ENCODE measurements at places on chromosomes 2 and 18.

GRCh38 chr2:16661936-16662839 lies 3.4 kb downstream of the CYRIA start:
- no peak for DNase-seq

GRCh38 chr2:135457279-135457678 lies 73.7 kb downstream of the ZRANB3 start:
- DNase-seq = no peak

GRCh38 chr2:123364243-123364896 lies 660.7 kb upstream of the CNTNAP5 start:
- DNase-seq = no peak

DNA sequence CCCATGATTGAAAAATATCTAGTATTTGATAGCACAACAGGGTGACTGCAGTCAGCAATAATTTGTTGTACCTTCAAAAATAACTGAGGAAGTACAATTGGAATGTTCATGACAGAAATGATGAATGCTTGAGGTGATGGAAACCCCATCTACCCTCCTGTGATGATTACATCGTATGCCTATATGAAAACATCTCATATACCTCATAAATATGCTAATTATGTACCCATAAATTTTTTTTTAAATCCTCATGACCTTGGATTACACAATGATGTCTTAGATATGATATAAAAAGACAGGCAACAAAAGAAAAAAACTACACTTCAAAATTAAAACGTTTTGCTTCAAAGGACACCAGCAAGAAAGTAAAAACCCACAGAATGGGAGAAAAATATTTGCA lies 1.4 kb upstream of the POLR1B start:
- no peak for DNase-seq

GRCh38 chr2:64383016-64383591 lies 70.9 kb upstream of the LGALSL start:
- no peak for DNase-seq

- DNase-seq = no peak
Measured at GRCh38 chr2:51256736-51257135, 224.8 kb upstream of the NRXN1 start.

DNA sequence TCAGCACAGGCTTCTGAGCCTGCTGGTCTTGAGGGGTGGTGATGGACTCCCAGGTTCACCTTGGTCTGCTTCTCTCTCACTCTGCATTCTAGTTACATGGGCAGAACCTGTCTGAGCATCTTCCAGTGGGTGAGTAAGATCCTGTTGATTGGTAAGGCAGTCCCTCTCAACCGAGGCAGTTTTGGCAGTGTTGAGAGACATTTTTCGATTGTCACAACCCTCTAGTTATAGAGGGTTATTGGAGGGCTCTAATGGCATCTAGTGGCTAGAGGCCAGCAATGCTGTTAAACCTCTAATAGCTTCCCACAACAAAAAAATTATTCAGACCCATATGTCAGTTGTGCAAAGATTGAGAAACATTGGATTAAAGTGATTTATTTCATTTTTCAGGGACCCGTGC lies 9.3 kb upstream of the MGAT5 start:
- peak; percentile 30 for DNase-seq

DNA sequence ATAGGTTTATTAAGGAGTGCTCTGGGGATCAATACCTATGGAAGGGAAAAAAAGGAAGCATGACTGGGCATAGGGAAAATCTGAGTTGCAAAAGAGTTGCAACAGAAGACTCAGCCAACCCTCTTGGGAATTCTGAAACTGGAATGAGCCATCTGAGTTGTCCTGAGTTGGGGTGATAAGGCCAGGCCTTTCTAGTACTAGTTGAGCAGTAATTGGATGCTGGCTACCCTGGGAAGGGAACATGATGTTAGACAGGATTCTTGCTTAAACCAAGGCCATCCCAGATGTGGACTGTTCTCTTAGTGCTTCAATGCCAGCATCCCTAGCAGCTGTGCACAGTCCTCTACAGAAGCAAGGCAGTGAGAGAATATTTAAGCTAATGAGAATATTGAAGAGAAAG lies 348.8 kb upstream of the GULP1 start:
- no peak for DNase-seq

GRCh38 chr2:77325395-77325794 lies 196.8 kb downstream of the LRRTM4 start:
- no peak for DNase-seq

GRCh38 chr2:239910851-239911640 lies 114.1 kb downstream of the NDUFA10 start:
- DNase-seq = no peak

DNA sequence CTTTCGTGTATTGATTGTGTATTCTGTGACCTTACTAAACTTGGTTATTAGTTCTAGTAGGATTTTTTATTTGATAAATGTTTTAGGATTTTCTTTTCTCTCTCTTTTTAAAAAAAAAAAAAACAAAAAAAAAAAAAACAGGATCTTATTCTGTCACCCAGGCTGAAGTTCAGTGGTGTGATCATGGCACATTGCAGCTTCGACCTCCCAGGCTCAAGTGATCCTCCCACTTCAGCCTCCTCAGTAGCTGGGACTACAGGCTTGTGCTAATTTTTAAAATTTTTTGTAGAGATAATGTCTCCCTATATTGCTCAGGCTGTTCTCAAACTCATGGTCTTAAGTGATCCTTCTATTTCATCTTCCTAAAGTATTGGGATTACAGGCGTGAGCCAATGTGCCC lies 19.0 kb downstream of the TTLL4 start:
- DNase-seq = no peak

DNA sequence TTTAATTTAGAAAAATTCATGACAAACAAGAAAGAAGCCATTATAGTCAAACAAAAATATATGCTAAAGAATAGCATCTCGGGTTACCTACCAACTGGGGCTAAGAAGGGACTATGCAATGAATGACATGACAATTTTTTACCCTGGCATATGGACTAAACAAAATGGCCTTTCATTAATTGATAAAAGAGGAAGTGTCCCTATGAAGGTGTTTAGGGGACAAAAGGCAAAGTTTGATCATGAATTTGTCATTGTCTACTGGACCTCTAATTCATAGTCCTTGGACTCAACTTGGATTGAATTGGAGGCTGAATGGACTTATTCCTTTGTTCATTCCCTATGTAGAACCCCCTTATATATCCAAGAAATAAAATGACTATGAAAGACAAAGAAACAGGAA lies 12.7 kb downstream of the MAIP1 start:
- DNase-seq = no peak

DNA sequence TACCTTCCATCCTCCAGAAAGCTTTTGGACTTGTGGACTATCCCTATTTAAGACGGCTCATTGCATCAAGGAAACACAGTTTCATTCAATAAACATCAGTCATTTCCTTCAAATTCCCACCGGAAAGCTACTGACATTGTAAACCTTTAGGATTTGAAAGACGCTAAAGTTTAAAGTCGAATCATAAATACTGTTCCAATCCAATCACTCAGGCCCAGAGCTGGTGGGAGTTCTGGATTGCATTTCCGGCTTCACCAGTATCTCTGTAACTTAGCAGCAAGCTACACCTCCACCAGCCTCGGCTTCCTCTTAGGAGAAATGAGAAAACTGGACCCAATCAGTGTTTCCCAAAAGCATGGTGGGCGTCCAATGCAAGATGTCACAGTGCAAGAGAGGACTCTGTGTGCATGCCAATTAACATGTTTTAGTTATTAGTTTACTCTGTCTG lies 1.6 kb downstream of the WDFY1 start:
- no peak for DNase-seq

DNA sequence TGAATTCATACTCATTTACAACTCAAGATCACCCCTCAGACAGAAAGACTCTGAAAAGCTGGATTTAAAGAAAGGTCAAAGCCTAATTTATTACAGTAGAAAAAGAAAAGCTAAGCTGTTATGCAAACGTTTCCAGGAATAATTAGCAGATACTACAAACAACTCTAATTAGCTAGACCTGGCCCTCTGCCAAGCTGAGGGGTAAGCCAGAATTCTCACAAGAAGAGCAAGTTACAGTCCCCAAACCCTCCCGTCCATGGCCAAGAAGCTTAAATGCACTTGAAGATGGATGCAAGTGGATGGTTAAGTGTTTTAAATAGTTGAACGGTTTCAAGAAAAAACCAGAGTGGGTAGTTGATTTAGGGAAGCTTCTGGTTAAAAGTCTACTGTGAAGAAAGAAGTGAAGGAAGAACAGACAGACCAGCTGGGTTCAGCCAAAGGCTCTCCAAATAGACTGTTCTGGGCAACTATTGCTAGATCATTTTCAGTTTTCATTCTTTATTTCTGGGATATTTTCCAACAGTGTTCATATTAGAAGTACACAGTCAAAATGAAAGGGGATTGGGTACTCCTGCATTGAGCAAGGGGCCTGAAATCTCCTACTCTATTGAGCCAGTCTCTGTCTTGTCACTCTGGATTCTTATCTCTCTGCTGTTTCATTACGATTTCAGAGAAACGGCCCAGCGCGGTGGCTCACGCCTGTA lies 4.8 kb downstream of the LMAN2L start:
- no peak for DNase-seq

DNA sequence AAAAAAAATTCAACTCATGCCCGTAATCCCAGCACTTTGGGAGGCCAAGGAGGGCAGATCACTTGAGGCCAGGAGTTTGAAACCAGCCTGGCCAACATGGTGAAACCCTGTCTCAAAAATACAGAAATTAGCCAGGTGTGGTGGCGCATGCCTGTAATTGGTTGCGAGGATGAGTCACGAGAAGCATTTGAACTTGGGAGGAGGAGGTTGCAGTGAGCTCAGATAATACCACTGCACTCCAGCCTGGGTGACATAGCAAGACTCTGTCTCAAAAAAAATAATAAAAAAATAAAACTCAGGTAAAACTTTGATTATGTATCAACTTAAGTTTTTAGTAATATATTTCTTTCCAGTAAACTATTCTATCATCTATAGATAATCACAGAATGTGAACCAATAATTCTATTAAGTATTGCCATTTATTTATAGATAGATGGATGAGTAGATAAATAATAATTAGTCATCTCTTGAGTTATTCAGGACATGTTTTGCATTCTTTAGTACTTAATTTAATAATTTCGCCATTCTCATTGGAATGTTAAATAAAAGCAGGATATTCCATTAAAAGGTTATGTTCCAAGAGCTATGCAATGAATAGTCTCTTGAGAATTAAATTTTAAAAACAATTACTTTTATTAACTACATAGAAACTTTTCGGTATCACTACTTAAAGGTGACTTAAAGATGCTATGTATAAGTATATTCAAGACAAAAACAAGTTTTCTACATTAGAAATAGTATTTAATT lies 48.7 kb downstream of the WDPCP start:
- DNase-seq = no peak

DNA sequence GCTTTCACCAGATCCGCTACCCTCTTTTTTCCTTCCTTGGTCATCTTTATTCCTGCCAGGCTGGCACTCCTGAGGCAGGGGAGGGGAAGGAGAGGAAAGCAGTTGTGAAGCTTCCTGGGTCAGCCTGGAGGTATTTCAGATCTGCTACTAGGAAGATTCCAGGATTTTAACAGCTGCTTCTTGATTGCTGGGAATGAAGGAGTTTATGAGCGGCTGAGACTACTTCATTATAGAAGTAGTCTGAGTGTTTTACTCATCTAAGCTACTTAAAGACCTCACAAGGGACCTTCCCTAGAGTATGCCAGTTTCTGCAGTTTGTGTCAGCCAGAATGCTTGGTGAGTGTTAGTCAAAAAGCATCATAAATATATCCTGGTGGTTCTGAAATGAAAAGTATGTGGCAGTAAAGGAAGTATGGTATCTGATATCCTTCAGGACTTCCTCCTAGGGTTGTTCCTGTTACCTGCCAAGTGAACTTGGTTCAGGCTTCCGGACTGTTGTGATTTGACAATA lies 1.9 kb downstream of the TANC1 start:
- DNase-seq = no peak

DNA sequence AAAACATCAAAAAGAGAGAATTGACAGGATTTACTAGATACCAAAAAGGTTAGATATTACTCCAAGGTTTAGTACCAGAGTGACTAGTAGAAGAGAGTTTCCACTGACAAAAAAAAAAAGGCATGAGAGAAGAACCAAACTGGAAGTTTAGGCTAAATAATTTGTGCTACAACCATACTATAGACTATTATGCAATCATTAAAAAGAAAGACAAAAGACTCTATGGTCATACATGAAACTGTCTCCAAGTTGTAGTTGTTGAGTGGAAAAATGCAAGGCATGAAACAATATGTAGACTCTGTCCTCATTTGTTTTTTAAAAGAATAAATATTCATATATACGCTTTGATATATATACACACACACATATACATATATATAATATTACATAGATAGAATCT lies 1.7 kb upstream of the EXOC6B start:
- DNase-seq = no peak

GRCh38 chr2:162821176-162821575 lies 17.4 kb downstream of the KCNH7 start:
- DNase-seq = no peak

- DNase-seq = no peak
Measured at GRCh38 chr2:44191739-44192138, 23.1 kb downstream of the PPM1B start.

GRCh38 chr2:235068701-235069100 lies 116.9 kb downstream of the SH3BP4 start:
- DNase-seq = no peak

GRCh38 chr18:53819174-53819573 lies 405.3 kb downstream of the MBD2 start:
- no peak for DNase-seq

GRCh38 chr2:121338281-121338680 lies 53.3 kb upstream of the TFCP2L1 start:
- no peak for DNase-seq

GRCh38 chr18:75638776-75639471 lies 211.4 kb upstream of the SMIM21 start:
- no peak for DNase-seq

DNA sequence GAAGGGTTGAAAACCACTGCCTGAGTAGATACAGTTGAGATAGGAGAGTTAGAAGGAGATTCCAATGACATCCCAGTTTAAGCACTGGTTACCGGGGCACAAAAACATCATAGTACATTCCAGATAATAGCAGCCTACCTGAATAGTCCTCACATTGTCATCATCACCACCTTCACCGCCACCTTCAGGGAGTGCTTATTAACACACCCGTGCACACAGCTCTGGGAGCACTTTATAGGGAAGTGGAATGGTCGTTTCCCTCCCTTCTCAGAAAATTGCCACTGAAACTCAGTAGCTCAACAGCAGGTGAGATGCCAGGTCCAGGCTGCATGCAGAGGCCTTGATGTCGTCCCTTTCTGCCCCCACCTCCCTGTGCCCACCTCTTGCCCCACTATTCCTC lies 8.2 kb downstream of the SERPINB7 start:
- DNase-seq = no peak

- no peak for DNase-seq
Measured at GRCh38 chr2:99891428-99891780, 251.0 kb downstream of the AFF3 start.

Data from CD8-positive, alpha-beta T cell (primary cell).